ENCODE measurements at places on chromosomes 7 and 10.
A peak's percentile ranks its signal among the peaks of the same experiment; 100 is the strongest.

DNA sequence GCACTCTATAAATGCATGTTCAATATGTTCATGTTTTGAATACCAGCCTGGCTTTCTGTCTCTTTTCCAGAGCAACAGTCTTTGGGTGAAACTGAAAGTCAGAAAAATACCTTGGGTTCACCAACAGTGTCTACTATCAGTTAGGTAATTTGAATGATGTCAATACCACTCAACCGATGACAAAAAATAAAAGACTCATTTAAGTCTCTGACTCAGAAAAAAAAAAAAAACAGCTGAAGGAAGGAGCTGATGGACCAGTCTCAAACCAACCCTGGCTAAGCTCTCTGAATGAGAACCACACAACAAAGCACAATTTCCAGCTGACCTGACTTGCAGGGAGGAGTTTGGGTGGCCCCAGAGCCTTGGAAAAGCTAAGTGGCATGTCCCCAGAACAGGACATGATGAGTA is 42.5 kb downstream of the ABLIM1 start:
- DNase-seq = no peak

DNA sequence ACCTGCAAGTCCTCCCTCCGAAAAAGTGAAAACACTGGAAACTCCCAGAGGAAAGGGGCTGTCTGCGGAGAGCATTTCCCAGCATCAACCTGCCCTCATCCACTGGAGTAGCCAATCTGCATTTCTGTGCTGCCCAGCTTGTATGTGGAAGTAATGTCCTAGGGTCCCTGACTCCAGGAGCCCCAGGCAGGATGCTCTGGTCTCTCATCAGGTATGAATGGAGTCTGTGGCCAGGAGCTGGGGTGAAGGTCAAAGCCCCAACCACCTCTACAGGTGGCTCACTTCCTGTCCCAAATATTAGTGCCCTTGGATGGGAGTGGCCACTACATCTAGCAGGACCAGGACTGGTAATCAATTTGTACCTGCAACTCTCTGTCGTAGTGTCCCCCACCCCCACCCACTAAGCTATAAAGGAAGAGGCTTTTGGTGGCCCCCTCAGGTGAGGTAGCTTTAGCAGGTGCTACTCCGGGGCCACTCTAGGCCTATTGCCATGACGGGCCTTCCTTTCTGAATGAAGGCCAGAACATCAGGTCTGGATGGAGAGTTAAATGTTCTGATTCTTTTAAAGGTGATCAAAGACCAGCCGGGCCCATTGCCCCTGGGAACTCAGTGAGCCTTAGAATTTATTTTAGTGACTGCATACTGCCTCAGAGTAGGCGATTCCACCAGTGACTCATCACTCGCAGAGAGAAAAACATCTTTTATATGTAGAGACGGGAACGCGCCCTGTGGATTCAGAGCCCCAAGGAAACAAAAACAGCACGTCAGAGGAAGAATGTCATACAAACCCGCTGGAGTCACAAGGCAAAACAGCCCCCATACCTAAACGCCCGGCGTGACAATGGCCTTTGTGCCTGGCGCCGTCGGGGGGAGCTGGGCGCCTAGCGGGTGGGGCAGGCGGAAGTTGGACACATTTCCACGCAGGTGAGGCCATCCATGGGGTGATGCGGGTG is 13.0 kb downstream of the EN2 start:
- DNase-seq = no peak

DNA sequence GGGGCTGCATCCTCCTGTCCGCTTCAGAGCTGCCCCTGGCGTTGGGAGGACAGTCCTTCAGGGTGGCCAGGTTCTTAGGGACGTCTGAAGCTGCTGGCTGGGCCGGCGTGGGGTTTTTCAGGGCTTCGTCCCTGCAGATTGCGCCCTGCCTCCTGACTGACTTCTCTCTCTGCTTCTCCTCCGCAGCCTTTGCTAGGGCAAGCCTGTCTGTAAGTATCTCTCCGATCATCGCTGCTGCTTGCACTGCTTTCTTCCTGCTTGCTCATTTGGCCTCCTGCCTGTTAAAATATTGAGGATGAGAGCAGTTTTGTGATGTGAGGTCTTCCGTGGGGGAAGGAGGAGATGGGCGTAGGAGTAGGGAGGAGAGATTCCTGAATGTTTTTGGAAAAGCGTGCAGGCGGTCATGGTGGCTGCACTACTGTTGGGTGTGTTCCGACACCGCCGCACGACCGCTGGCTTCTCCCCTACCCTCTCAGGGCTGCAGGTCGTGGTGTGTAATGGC is 25.3 kb downstream of the PFKFB3 start:
- DNase-seq = no peak

DNA sequence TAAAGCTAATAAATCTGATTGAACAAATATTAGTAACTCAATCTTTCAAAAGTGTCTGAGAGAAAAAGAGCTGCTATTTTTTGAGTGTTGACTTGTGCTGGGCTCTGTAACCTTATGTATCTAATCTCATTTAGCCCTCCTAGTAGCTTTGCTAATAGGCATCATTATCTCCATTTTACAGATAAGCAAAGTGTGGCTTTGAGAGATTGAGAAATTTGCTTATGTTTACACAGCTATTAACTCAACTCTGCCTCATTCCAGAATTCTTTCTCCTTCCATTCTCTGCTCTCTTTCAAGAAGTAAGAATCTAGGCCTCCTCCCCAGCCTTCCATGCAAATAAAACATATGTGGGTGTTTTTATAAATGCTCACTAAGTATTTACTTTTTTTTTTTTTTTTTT is 137.8 kb downstream of the GATA3 start:
- DNase-seq = no peak

GRCh38 chr7:126760914-126761577 is 491.7 kb downstream of the GRM8 start:
- no peak for DNase-seq

DNA sequence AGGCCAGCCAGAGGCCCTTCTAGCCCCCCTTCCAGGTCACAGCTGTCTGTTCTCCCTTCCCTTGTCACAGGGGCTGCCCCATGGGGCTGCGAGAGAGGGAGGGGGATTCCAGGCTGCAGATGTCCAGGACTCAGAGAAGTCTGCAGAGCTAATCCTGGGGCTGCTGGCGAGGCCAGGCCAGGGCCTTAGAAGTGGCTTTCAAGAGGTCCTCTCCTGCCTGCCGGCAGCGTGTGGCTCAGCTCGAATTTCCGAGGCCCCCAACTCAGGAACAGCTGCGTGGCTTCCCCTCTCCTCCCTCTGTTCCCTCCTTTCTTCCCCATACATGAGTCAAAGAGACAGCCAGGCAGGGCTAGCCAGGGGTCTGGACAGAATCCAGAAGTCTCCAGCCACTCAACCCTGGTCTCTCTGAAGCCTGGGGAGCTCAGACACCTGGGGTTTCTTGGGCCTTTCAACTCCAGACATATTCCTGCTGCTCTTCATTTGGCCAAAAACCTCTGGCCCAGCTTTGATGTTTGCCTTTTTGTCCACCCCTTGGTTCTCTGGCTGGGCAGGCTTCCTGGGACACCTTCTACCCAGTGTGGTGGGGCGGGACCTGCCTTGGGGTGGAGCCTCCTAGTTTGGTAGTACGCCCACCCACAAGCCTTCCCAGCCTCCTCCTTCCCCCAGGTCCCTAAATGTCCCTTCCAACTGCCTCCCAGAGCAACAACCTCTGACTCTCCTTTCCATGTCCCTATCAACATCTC is 21.8 kb upstream of the EIF5AL1 start:
- DNase-seq = no peak

GRCh38 chr10:71486484-71487114 is 89.9 kb downstream of the CDH23 start:
- DNase-seq = peak; percentile 30

DNA sequence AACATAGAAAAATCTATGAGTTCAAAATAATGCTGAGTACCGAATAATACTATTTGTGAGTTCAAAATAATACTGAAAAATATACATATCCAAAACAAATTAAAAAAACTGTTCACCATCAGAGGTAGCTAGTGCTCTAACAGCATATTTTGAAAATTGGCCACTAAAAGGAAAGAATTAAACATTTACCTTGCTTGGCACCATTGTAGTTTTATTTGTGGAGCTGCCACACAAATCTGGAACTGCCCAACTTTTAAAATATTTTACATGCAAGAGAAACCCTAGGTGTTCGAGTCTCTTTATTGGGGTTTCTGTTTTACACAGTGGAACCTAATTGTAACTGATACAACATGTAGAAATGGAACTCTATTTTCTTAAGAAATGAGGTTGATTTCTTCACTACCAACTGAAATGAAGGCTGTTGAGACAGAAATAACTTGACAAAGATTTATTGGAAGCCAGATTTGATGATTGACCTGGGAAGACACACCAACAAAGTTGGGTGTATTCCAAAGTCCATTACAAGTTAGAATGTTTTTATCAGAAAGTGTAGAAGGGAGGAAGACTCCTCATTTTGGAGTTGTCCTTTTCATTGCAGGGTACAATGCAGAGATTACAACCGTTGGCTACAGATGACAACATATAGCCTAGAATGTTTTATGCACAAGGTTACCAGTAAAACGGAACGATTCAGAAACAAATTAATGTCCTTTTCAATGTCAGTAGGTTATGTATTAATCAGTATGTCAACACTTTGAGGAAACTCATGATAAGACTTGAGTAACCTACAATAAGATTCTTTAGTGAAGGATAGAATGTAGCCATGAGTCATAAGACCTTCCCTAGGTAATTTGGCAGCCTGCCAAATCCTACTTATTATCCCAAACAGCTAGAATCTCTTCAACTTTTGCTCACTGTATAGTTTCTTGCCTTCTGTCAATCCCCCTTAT is 73.8 kb upstream of the PAPSS2 start:
- DNase-seq = no peak

GRCh38 chr10:124842721-124843120 is 41.1 kb downstream of the ABRAXAS2 start:
- DNase-seq = no peak

- no peak for DNase-seq
These were observed 153.0 kb downstream of the DIP2C start for GRCh38 chr10:536371-536925.

- no peak for DNase-seq
These were observed 94.6 kb upstream of the RNF32 start for GRCh38 chr7:156545979-156546378.

- no peak for DNase-seq
These were observed 1.2 kb upstream of the ADD3 start for GRCh38 chr10:110006358-110007160.

DNA sequence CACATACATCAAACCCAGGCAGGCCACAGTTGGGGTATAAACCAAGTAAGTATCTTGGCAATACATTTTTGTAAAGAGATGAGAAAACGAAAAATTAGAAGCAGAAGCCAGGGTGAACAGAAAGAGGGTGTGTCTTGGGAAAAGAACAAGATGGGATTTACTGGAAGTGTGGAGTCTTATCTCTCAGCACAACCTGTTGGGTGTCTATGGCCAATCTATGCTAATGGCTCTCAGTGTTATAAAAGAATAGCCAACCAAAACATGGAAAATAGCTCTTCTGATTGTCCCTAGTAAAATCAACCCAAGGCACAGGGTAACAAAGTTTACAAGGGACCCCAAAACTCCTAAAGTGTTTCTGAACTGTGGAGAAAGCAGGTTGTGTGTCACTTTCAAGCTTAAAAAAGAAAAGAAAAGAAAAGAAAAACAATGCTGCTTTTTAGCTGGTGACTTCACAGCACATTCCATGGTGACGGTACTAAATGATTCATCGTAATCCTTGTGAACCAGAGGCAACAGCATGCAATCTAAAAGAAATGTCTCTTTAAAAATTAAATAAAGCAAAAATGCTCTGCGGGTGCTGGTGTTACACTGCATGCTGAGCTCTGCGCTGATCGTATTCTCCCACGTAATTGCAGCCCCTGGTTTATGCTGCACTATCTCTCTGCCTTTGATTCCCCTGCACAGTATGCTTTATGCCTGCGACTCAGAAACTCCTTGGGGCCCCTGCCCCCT is 100.8 kb downstream of the C10orf90 start:
- no peak for DNase-seq

DNA sequence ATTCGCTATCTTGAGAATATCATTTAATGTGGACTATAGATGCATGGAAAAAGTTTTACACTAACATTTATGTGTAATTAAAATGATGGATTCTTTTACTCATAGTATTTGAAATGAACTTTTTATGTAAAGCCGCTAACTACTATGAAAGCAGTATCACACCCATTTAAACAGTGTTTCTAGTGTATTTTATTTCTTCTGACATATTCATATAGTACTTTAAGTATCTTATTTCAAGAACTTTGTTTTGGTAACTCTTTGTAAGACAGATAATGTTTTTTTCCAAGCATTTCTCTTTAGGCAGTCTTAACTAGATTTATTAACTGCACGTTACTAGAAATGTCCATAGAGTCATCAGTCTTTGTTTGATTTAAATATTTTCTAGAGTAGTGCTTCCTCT is 12.5 kb upstream of the ARMC3 start:
- DNase-seq = no peak

DNA sequence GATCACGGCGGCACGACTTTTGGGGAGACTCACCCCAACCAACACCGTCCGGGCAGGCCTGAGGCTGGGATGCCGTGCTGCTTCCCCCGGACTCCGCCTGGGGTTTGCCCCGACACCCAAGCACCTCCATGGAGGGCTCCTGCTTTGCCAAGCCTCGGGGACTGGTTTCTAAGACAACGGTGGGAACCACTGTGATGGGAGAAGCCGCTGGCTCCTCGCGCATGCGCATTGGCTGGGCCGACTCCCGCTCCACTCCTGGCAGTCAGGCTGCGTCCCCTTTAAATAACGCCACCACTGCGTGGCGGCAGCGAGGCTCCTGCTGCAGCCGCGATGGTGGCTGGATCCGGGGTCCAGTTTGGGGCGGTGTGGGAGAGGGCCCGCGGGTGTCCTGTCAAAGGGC is 201.0 kb downstream of the ZNF716 start:
- no peak for DNase-seq

DNA sequence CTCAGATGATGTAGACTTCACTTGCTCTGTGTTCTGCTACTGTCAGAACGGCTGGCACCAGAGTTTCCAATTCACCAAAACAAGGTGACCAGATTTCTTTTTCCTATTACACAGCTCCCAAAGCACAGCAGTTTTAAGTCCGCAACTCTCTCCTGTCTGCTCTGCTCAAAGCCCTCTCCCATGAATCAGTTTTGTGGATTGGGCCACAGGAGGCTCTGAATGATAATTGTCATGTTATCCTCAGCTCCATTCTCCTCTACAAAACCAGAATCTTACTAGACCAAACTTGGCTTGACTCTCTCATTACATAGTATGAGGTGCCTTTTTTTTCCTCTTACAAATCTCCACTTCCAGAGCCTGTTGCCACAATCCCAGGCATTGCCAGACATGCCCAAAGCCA is 223.5 kb downstream of the SNX13 start:
- no peak for DNase-seq

DNA sequence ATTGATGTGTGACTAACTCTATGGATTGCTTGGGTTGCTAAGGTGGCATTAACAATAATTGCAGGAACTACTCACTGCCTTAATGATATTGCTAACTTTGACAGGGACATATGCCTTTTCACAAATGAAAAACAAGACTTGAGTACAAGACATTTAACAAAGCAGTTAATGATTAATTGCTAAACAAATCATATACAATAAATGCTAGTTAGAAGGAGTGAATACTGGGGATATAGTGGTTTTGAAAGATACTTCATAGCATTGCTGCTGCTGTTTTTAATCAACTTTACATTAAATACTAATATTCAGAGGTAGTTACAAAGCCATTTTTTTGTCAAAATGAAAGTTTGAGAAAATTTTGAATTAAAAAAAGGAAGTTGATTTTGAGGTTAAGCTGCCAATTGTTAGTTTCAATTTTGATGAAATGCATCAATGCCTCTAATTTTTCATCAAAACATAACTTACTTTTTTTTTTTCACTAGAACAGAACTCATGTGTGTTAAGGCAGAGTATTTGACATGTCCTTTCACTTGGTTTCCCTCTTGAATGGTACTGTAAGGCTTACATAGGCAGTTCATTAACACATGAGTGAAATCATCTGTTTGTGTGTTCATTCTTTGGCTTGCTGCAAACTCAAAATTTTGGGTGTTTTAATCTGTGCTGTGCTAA is 106.2 kb upstream of the SEMA3D start:
- DNase-seq = no peak
